Nasal cavity respiratory epithelium epithelial cell of viscerocranial mucosa (primary cell): ENCODE measurements at places on chromosomes 16 and 17. TPM values are rescaled to one million over a fixed set of nuclear protein-coding genes. Genes with fewer than 3 reads are reported as not detected.

Gene GAS2L2
- total RNA-seq: under 0.01 and 0.07 TPM in 2 replicates

Gene DNAH9
- under 0.01 and 0.07 TPM in 2 replicates for total RNA-seq

Gene VAT1
- total RNA-seq: 82.0 and 132 TPM in 2 replicates

Gene PPY
- total RNA-seq: not detected in 2 replicates

Gene CAPNS2
- 14.7 and 87.5 TPM in 2 replicates for total RNA-seq

Gene TP53TG3C
- not detected in 2 replicates for total RNA-seq

Gene PRAC2
- not detected in 2 replicates for total RNA-seq

Gene KRTAP9-2
- total RNA-seq: not detected in 2 replicates

Gene KIF19
- total RNA-seq: 0.07 TPM in 1 of 2 replicates, not detected in the other

Gene RPL13
- total RNA-seq: 2,243 and 2,962 TPM in 2 replicates

Gene CCL17
- not detected in 2 replicates for total RNA-seq

Gene ACD
- total RNA-seq: 10.3 and 13.8 TPM in 2 replicates

Gene BCAR1
- 30.1 and 77.1 TPM in 2 replicates for total RNA-seq

Gene GLIS2
- total RNA-seq: 0.68 and 3.6 TPM in 2 replicates

Gene CAMTA2
- 7.9 and 15.8 TPM in 2 replicates for total RNA-seq

Gene RRAD
- total RNA-seq: 3.1 and 35.2 TPM in 2 replicates

Gene CA7
- total RNA-seq: not detected in 2 replicates

Gene SLC12A3
- not detected in 2 replicates for total RNA-seq

Gene IRF8
- total RNA-seq: not detected in 2 replicates

Gene SOX8
- total RNA-seq: under 0.01 TPM in 1 of 2 replicates, not detected in the other

Gene AOC2
- total RNA-seq: 0.68 and 2.7 TPM in 2 replicates

Gene AGRP
- total RNA-seq: not detected in 2 replicates

Gene KRT40
- 0.36 TPM in 1 of 2 replicates, not detected in the other for total RNA-seq

Gene SOST
- total RNA-seq: not detected in 2 replicates

Gene CASKIN1
- total RNA-seq: 0.34 and 1.6 TPM in 2 replicates

Gene FOXJ1
- total RNA-seq: not detected in 2 replicates

Gene CRHR1
- total RNA-seq: not detected in 2 replicates

Gene STUB1
- total RNA-seq: 119 and 126 TPM in 2 replicates

Gene PIK3R5
- total RNA-seq: 0.07 TPM in 1 of 2 replicates, not detected in the other

Gene HOXB7
- 0.78 TPM in 1 of 2 replicates, not detected in the other for total RNA-seq

Gene ST3GAL2
- total RNA-seq: 3.4 and 9.3 TPM in 2 replicates

Gene YBX2
- 0.34 and 1.1 TPM in 2 replicates for total RNA-seq

Gene SP2
- 1.4 and 3.4 TPM in 2 replicates for total RNA-seq

Gene EEF2KMT
- total RNA-seq: 19.8 and 20.2 TPM in 2 replicates

Gene SOCS3
- total RNA-seq: 18.8 and 19.6 TPM in 2 replicates

Gene TNFRSF13B
- not detected in 2 replicates for total RNA-seq

Gene UBALD2
- 7.9 and 10.5 TPM in 2 replicates for total RNA-seq

Gene CDRT15L2
- not detected in 2 replicates for total RNA-seq

Gene HAS3
- 41.0 and 203 TPM in 2 replicates for total RNA-seq
